ENCODE measurements at places on chromosomes 5 and 9.

DNA sequence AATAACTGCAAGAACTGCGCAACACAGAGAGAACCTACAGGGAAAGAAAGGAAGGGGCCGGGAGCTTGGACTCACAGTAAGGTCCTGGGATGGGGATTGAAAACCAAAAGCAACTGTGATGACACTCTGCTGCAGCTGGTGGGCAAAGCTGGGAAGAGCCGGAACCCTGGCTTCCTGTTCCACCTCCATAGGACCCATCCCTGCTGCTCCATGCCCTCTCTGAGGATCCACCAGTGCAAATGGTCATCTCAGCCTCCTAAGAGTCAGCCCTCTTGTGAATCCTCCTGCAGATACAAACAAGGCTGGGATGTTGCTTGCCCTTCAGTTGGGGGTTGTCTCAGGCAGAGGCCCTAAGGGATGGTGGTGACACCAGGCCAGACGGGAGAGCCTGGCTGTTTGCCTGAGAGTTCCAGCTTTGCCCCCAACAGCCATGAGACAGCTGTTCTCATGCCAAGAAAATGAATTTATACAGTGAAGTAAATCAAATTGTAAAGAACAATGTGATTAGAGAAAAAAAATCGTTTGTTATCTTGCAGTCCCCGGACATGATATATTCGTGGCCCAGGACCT lies 90.8 kb downstream of the TENT4A start:
- no peak for DNase-seq

GRCh38 chr9:28909526-28909925 lies 1336.2 kb upstream of the C9orf72 start:
- DNase-seq, result no peak

- peak; percentile 30 for DNase-seq
Measured at GRCh38 chr5:96657068-96657467, 5.1 kb upstream of the CAST start.

DNA sequence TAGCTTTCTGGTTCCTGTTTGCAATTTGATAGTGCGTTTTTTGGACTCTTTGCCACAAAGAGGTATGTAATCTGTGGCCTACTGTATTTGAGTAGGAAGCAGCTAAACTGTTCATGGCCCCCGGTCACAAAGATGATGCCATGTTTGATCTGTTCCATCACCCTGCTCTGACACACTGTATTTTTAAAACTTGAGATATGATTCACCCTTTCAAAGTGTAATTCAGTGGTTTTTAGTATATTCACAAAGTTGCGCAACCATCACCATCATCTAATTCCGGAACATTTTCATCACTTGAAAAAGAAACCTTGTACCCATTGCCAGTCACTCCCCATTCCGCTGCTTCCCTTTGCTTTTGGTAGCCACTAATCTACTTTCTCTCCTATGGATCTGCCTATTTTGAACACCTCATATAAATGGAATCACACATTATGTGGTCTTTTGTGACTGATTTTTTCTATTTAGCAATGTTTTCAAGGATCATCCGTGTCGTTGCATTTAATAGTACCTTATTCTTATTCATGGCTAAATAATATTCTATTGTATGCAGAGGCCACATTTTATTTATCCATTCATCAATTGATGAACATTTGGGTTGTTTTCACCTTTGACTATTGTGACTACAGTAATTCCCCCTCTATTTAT lies 141.6 kb downstream of the NR3C1 start:
- DNase-seq, result no peak

GRCh38 chr5:97042996-97043395 lies 99.4 kb downstream of the LIX1 start:
- DNase-seq, result no peak

- no peak for DNase-seq
Measured at GRCh38 chr5:100424017-100424416, 111.2 kb upstream of the FAM174A start.
